GM23248 (cell line): ENCODE measurements at places on chromosomes 2 and 18. TPM values are rescaled to one million over a fixed set of nuclear protein-coding genes. Genes with fewer than 3 reads are reported as not detected.
A peak's percentile ranks its signal among the peaks of the same experiment; 100 is the strongest.

GRCh38 chr2:61737841-61738240 is 116.0 kb downstream of the FAM161A start:
- no peak for DNase-seq

The COL5A2 gene
- 248 and 252 TPM in 2 replicates for polyA plus RNA-seq

- DNase-seq, result no peak
Observed at GRCh38 chr2:43085929-43086328, 140.5 kb downstream of the ZFP36L2 start.

DNA sequence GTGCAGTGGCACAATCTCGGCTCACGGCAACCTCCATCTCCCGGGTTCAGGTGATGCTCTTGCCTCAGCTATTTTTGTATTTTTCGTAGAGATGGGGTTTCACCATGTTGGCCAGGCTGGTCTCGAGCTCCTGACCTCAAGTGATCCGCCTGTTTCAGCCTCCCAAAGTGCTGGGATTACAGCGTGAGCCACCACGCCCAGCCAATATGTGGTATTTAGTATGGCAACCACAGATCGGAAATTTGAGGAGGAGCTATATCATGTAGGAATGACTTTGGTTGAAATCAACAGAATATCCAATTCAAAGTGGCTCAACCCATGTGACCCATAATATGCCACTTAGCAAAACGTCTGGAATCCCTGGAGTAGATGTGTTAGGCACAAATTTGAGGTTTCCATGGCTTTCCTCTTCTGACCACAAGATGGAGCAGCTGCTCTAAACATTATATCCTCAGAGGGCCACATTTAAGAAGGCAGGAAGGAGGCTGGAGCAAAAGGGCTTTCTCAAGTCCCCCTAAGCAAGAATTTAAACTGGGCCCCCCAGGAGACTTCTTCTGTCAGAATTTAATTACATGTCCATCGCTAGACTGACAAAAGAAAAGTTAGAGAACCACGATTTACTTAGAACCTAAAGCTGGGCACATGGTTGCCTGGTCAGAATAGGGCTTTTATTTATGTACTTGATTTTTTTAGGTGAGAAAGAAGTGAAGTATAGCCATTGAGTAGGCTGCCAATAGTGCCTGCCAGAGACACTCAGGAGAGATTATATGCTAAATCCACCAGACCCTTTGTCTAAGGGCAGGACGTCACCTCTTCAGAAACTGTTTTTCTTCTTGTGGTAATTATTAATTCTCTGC is 49.6 kb upstream of the ITSN2 start:
- DNase-seq, result peak; percentile 82

- DNase-seq, result no peak
Observed at GRCh38 chr18:76589316-76589715, 94.3 kb upstream of the ZNF516 start.

GRCh38 chr2:191806396-191806795 is 40.5 kb downstream of the CAVIN2 start:
- DNase-seq, result peak; percentile 10
